ENCODE measurements at places on chromosomes 13 and 19.

GRCh38 chr19:41577144-41577830 lies 1.3 kb downstream of the CEACAM21 start:
- DNase-seq, result no peak

DNA sequence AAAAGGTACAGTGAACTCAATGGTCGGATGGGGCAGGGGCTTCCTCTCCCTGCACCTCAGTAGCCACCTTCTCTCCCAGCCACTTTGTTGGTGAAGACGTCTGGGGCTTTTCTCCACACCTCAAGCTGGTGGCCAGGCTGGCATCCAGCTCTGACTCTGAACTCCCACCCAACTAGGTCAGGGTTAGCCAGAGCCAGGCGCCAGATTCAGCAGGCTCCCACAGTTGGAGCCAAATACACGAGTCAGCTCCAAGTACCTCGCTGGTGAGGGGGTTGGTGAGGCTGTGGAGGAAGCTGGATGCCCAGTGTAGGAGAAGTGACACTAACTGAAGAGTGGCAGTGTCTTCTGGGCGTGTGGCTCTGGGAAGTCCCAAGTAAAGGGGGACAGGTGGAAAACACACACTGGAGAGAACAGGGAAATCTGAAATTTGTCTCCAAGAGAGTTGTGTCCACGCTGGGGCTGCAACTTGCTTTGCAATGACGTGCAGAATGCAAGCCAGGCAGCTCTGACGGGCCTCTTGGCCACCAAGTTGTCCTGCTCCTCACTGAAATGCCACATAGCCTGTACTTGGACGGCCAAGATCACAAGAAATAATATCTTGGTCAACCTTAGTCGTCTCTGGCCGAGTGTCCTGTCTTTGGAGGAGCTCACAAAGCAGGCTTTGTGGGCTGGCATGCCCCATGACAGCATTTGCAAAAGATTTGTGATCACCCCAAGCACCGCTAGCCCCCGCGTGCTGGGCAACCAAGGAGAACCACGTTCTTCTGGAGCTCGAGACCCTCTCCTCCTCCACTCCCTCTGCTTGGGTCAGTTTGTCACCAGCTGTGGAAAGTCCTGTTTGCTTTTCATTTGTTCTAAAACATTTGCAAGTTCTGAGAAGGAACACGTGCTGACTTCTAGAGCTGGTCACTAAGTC lies 18.1 kb downstream of the SLC7A1 start:
- DNase-seq, result no peak

DNA sequence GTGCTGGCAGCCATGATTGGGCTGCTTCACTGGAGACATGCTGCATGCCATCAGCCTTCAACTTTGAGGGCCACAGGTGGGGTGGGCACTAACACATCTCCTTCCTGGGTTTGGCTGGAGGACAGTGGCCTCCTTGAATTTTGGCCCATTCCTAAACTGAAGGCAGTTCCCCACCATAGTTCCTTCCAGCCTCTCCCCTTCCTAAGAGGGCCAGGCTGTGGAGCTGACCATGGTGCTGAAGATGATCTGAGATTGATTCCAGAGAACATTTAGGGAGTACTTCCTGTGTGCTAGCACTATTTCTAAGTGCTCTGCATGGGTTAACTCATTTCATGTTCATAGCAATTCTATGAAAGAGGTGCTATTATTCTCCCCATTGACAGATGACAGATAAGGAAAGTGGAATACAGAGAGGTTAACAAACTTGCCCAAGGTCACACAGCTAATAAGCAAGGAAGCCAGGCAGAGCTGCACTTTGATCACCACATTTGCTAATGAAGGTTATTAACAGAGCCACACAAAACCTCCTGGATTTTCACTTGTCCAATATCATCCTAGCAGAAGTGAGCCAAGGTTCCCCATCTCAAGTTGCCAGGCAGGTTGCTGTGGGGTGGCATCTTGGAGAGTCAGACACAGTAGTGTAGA lies 175.3 kb downstream of the ZIC5 start:
- no peak for DNase-seq

DNA sequence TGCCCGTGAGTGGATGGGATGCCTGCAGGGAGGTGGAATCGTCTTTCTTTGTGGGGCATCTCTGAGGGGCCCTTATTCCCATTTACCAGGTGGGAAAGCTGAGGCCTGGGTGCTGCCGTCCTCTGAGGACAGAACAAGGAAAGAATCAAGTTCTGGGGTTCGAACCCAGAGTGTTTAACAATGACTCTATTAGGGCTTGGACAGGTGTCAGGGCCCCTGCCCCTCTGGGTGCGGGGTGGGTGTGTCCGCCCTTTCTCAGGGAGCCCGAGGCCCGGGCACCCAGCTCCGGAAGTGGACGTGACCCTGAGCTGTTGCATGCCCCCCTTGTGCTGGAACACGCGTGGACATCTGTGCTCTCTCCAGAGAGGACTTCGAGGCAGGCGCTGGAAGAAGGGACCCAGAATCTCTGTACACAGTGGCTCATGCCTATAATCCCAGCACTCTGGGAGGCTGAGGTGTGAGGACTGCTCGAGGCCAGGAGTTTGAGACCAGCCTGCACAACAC lies 10.8 kb downstream of the NDUFA11 start:
- DNase-seq, result no peak

DNA sequence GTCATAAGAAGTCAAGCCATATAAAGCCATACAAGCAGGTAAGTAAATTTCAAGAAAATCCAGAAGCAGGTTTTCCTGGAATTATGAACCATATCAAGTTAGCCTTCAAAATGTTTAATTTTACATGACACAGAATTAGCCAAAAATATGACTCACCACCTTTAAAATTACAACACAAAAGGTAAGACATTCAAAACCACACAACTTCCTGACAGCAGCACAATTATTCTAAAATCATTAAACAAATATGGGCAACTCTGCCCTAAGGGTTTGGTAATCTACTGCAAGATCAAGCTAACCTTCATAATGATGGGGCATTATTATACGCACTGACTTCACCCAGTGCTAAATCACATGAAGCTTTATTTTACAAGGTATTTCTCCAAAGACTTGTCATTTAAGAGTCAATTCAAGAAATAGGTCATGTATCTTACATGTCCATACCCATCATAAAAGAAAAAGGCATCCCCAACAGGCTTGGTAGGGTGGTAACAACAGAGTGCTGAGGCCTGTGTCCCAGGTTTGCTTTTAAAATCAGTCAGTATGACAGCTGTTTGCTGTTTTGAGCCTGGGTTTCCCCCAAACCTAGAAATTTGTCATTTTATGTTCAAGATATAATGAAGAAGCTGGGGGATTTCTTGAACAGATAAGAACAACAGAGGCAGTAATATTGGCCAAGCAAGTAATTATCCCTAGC lies 15.2 kb downstream of the RCBTB1 start:
- no peak for DNase-seq

GRCh38 chr19:40279120-40279551 lies 6.0 kb downstream of the AKT2 start:
- DNase-seq, result peak; percentile 6

- no peak for DNase-seq
Measured at GRCh38 chr19:19966862-19967261, 66.1 kb downstream of the ZNF93 start.

DNA sequence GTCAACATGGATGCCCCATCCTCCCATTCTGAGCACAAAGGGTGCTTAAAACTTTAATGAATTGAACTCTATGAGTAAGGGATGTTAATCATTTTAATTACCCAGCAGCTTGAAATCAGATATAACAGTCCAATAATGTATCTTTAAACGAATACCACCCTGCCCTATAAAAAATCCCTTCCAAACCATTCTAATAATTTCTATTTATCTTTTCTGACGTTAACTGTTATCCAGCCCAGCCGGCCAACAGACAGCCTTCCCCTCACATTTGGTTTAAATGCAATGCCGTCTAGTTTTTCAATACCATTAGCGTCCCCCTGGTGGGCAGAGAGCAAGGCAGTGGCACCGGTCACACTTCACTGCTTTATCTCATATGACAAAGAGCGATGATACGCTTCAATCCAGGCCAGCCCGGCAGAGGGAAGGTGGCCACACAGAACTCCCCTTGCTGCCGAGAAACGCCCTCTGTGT lies 402.2 kb upstream of the ZNF507 start:
- no peak for DNase-seq

GRCh38 chr13:49042476-49042875 lies 66.8 kb downstream of the FNDC3A start:
- DNase-seq, result no peak

GRCh38 chr19:49567861-49568441 lies 12.4 kb downstream of the NOSIP start:
- DNase-seq, result peak; percentile 97

- DNase-seq, result no peak
Measured at GRCh38 chr19:13366529-13367143, 139.6 kb downstream of the CACNA1A start.

DNA sequence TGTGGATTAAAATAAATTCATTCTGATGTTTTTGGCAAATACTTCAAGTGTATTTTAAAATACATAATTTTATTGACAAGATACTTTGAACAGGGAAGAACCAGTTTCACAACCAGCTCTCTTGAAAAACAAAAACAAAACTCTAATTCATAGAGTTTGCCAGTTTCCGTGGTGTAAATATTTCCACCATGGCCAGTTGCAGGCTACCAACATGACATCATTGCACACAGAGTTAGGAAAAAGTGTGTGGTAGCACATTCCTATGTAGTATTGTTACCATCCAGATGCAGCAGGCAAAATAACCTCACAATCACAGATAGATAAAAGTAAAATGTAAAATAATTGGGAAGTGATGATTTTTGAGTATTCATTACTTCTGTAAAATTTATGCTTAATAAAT lies 7.7 kb upstream of the RNF113B start:
- no peak for DNase-seq

DNA sequence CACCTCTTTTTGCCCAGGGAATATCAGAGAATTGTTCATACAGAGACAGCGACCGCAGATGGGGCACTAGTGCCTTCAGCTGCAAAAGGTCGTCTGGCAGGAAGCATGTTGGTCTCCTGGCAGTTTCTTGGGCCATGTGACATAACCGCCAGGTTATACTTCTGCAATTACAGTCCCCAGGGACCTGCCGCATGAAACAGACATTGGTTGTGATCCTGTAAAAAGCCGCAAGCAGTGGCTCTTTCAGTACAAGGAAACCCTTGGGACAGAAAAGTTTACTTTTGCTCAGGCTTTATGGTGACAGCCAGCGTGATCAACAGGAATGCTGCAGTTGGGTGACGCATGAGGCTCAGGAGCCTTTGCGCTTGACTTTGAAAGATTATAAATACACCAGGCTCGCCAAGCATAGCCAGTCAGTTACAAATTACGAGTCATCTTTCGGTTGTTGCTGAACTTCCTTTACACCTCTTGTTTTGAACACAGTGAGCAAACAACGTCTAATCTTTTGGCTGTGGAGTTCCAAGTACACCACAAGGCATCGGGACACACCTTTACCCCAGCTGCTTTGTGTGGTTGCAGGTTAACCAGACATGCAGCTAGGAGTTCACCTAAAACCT lies 50.5 kb upstream of the UBE2L5 start:
- peak; percentile 82 for DNase-seq

DNA sequence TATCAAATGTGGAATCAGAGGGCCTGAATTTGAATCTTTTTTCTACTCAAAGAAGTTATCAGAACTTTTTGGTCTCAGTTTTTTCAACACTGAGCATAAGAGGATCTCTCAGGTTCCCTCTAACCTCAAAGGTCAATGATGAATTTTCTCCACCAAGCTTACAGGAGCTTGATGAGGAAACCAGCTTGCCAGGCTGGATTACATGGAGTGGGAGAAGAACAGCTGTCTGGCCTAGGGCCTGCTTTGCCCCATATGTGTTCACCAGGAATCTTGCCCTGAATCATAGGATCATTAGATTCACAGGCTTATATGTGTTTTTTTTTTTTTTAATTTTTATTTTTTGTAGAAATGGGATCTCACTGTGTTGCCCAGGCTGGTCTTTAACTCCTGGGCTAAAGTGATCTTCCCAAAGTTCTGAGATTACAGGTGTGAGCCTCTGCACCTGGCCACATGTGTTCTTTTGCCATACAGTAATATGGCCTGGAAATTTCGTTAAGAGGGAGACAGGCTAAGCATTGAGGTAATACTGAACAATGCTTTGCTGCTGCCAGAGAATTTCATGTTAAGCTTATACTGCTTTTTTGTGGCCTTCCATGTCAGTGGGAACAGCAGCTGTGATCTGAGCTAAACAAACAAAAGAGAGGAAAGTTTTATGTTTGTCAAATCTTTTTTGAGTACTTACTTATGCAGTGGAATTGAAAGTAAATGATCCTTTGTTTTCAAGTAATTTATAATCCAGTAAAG lies 110.6 kb downstream of the DNAJC3 start:
- DNase-seq, result no peak

GRCh38 chr19:51493776-51494175 lies 7.8 kb downstream of the SIGLEC12 start:
- DNase-seq, result no peak

DNA sequence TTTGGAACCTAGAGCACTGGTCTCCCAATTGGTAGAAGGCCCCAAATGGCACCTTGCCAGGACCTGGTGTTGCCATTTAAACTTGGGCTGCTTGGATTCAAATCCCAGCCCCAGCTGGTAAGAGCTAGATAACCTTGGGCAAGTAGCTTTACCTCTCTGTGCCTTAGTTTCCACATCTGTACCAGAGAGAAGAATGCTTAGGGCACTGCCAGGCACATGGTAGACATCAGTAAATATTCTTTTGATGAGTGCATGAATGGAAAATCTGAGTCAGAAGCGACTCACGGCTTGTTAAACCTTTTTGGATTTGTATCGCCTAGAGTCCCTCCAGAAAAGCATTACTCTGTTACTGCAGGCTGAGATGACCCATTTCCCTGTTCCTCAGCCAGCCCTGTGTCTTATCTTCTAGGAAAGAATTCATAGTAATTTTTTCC lies 90.9 kb downstream of the SIPA1L3 start:
- DNase-seq, result no peak

- DNase-seq, result no peak
Measured at GRCh38 chr19:34972163-34972705, 8.2 kb upstream of the ZNF792 start.

DNA sequence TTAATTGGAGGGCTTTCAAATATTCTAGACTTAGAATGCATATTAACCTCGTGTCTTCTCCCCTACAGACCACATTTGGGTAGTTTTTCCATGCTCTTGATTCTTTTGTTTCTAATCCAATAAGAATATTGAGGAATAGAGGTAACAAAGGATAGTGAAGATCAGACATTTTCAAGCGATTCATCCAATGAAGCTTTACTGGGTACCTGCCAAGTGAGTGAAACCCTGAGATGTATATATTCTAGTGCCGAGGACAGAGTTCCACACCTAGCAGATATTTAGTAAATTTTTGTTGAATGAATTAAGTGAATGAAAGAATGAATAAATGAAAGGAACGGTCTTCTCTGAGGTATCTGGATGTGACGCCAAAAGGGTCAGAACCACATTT lies 442 bp upstream of the RFC3 start:
- DNase-seq, result peak; percentile 3

DNA sequence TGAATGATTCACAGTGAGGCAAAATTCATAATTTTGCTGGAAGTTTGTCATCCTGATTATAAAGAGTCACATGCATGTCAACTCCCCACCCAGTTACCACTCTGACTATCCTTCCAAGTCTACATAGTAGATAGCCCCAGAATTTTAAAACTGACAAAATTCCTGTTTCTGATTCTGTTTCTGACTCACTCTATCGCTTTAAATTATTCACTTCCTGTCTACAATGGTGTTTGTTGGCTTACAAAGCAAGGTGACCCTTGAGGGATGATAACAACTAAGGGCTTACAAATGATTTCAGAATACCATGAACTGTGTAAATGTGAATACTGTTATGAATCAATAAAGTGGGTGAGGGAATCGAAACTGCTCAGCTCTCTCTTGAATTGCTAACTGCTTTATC lies 98.7 kb upstream of the KL start:
- DNase-seq, result no peak
